ENCODE measurements at places on chromosomes 11 and 22. TPM values are rescaled to one million over a fixed set of nuclear protein-coding genes. Genes with fewer than 3 reads are reported as not detected.

FZD4 gene
- 21.5 TPM for polyA plus RNA-seq

GRCh38 chr11:3626250-3626960 lies 15.4 kb downstream of the ART5 start:
- DNase-seq, result no peak

- DNase-seq, result peak; percentile 70
Measured at GRCh38 chr11:46119352-46120216, 1.7 kb downstream of the PHF21A start.

- no peak for DNase-seq
Measured at GRCh38 chr11:1479006-1479677, 7.4 kb downstream of the MOB2 start.

GRCh38 chr22:30694171-30694639 lies 469 bp upstream of the OSBP2 start:
- DNase-seq, result peak; percentile 58

GRCh38 chr11:44136176-44136945 lies 40.9 kb downstream of the EXT2 start:
- DNase-seq, result no peak

Measured in right lung (tissue), 10 donors.